ENCODE measurements at places on chromosomes 5 and 9. TPM values are rescaled to one million over a fixed set of nuclear protein-coding genes. Genes with fewer than 3 reads are reported as not detected.

FBP2 gene
- total RNA-seq, result not detected

SPINK7 gene
- total RNA-seq, result not detected

SURF6 gene
- total RNA-seq, result 16.4 TPM

SLC36A3 gene
- total RNA-seq, result not detected

MAST4 gene
- 120 TPM for total RNA-seq

CTXN3 gene
- not detected for total RNA-seq

LCN9 gene
- not detected for total RNA-seq

CARTPT gene
- not detected for total RNA-seq

POLR1E gene
- total RNA-seq, result 21.2 TPM

CXCL14 gene
- total RNA-seq, result not detected

C5orf52 gene
- not detected for total RNA-seq

PAEP gene
- total RNA-seq, result not detected

Measured in endothelial cell of umbilical vein (primary cell).